ENCODE measurements at places on chromosomes 4 and X.

- no peak for DNase-seq
These were observed at the start of gene PASD1 for GRCh38 chrX:151563449-151563848. PASD1 (plus strand) TSS chrX:151563675; CDS start chrX:151601554, 37,879 bp downstream.

GRCh38 chr4:2598511-2599303, 62.3 kb downstream of the FAM193A start:
- DNase-seq = no peak

DNA sequence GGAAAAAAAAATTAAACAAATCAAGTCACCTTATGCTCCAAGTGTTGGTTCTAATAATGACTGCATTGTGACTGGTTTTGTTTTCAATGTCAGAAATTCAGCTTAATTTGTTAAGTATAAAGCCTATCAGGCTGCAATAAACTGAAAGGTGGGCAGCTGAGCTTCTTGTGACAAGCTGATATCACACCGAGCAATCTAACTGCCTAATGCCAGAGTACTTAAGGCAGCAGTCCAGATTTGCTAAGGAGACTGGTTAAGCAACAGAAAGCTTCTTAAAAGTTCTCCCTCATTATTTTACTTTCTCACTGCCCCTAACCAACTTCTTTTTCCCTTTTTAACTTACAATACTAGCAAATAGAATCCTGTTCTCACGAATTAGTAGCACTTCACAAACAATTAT, 201.0 kb downstream of the MAB21L2 start:
- no peak for DNase-seq

- peak; percentile 30 for DNase-seq
These were observed 53.8 kb downstream of the SYNPO2 start for GRCh38 chr4:118942465-118942864.

- peak; percentile 34 for DNase-seq
These were observed 199.3 kb upstream of the FAT4 start for GRCh38 chr4:125115476-125115875.

DNA sequence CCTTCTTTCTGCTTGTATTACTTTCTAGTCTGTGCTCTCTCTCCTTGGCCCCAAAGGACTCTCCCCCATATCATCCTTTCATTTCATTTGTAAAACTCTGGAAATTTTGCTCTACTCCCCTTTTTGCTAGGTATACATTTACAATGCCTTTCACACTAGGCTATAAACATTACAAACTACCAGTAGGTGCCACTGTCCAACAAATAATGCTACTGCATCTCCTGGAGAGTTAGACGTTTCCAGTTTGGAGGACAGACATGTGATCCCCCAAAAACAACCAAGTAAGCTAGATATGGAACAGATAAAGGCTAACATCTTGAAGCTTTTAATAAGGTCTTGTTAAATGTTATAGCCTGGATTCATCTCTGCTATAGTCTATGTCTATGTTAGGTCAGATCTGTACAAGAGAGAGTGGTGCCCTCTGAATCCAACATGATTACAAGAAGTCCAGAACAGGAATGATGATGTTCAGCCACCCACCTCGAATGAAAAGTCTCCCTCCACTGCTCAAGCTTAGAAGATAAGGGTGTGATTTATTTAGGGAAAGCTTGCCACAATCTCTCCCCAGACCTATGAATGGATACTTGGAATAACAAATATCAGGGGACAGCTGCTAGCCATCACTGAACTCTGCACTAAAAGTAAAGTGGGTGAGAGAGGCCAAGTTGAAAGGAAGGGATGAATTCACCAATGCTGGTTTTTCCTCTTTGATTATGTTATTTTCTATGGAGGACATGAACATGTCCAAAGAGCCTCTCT, 14.3 kb downstream of the CBR4 start:
- peak; percentile 42 for DNase-seq

- no peak for DNase-seq
These were observed 27.4 kb downstream of the CCNQ start for GRCh38 chrX:153571534-153571908.

GRCh38 chr4:155207534-155208257, 740 bp upstream of the NPY2R start:
- DNase-seq = peak; percentile 17

DNA sequence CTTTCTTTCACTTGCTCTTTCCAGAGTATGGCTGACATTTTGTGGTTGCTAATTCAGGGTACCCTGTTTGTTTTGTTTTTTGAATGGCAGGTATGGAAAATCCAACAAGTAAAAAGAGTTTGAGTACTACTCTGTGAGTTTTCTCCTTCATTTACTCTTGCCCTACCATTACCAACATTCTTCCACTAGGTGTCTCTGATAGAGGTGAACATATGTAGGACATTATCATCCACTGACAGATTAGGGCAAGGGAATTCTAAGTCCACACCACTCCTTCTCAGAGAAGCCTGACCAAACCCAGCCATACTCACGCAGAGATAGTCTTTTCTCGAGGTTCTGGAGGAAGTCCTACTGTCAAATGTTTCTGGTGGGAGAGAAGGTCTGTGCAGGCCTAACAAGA, 36.7 kb upstream of the HDAC8 start:
- peak; percentile 34 for DNase-seq

- no peak for DNase-seq
These were observed 444.2 kb downstream of the IDS start for GRCh38 chrX:149060921-149061320.

GRCh38 chrX:55074851-55075467, at the start of gene PAGE2B:
PAGE2B (plus strand) TSS chrX:55075030; CDS start chrX:55076042, 1,012 bp downstream.
- DNase-seq = no peak

GRCh38 chr4:148444296-148445070, 2.3 kb upstream of the NR3C2 start:
- peak; percentile 63 for DNase-seq

DNA sequence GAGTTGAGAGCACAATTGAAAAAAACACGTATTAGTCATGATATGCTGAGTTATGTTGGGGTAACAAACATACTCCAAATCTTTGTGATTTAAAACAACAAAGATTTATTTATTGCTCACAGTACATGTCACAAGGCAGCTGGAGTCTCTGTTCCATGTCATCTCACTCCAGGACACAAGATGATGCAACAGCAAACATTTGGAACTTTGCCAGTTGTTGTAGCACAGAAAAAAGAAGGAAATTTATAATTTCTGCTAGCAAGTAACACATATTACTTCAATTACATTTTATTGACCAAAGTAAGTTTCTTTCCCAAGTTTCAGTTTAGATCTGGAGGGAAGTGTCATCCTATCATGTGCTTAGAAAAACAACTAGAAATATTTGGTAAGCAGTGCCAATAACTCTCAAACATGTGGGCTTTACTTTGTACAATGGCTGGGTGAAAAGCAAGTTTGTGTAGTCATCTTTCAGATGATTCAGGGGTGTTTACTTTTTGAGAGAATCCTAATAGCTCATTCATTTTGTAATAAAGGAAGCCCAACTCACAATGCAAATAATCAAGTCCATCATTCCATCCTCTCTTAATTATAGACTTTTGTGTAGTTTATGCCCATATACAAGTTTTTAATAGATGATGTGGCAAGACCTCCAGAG, 452.3 kb downstream of the ZIC3 start:
- no peak for DNase-seq

DNA sequence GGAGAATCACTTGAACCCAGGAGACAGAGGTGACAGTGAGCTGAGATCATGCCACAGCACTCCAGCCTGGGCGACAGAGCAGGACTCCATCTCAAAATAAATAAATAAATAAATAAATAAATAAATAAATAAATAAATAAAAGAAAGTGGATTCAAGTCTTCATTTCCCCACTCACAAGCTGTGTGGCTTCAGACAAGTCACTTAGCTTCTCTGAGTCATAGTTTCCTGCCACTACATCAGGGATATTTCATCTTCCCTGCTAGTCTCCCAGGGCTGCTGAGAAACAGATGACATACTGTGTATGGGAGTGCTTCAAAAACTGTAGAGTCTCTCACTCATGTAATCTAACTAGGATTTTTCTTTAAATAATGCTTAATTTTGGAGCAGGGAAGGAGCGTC, 37.2 kb downstream of the TBC1D9 start:
- DNase-seq = peak; percentile 73

- DNase-seq = no peak
These were observed 40.4 kb upstream of the PCDH18 start for GRCh38 chr4:137572647-137573046.

DNA sequence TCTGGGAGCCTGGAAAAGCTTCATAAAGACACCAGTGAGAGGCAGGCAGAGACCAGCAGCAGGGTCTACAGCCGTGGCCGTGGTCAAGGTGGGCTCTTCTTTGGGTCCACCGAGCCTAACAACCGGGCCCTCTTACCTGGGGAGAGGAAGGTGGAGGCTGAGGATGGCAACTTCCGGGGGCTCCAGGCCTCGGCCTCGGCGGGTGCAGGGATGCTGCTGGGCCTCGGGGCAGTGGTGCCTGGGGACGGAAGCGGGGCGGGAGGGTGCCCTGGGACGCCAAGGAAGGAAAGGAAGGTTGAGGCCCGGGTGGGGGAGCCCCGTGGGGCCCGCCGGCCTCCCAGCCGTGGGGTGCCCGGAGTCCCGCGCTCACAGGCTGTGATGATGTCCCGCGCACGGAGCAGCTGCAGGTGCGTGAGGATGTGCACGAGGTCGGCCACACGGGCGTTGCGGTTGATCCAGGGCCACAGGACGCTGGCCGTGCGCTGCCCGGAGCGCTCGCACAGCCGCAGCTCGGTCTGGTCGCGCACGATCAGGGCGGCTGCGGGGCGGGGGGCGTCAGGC, 561 bp downstream of the IRAK1 start:
- no peak for DNase-seq

DNA sequence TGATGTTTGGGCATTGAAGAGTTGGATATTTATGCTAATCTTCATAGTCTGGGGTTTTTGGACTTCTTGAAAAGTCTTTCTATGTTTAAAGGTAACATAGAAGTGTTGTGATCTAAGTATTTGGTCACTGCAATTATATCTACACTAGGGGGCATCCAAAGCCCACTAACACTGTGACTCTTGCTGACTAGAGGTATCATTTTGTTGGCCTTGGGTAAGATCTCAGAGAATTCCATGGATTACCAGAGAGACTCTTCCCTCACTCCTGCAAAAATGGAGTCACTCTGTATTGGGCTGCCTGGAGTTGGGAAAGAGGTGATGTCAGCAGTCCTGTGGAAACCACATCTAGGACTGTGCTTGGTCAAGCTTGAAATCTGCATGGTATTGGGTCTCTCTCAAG, 1077.6 kb downstream of the FAM133A start:
- no peak for DNase-seq

DNA sequence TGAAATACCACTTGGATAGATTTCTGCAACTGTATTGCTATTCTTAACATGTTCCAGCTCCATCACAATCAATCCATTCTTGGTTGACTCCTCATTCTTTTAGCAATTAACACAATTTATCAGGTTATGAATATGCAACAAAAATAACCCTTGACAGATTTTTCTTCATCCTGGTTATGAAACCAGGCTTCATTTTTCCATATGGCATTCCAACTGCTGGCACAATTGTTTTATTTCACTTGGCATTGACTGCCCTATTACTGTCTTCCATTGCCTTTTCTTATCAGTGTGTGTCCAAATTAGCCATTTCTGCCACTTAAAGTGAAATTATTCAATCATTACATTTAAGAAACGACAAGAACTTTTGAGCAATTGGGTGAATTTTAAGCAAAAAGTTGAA, 388.8 kb upstream of the EPHA5 start:
- DNase-seq = no peak

GRCh38 chr4:88570001-88570400, 22.3 kb upstream of the HERC3 start:
- DNase-seq = no peak

DNA sequence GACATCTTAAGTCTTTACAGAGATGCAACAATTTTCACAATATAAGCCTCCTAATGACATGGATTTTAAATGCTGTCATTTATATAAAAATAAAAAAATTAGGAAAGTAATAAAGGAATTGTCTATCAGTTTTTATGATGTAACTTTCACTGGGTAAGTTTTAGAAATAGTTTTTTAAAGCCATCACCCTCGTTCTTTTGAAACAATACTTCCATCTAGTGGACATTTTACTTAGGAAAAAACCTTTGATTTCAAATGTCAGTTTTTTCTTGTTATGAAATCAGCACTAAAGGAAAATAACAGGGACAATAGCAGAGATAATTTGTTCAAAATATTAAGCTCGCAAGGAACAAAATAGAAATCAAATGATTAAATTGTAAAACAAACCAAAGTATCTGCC, 24.3 kb upstream of the NDNF start:
- DNase-seq = peak; percentile 58

DNA sequence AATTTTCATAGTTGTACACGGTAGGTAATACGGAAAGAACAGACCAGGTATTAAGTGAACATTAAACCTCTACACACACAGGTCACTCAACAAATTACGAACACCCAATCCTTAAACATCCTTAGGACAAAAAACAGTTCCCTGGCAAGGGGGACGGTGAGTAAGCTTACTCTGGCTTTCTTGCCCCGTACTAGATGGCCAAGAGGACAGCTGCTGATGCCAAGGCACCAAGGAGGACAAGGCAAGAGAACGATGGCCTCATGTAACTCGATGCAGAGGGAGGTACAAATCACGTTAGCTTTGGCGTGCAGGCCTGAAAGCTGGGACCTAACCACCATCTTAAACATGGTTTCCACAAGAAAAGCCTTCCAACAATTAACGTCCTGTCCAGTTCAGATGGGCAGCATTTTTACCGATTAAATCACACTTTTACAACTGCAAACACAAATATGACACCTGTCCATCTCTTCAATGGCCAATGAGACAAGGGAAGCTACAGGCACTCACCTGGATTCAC, 23.7 kb downstream of the FAT1 start:
- DNase-seq = no peak

DNA sequence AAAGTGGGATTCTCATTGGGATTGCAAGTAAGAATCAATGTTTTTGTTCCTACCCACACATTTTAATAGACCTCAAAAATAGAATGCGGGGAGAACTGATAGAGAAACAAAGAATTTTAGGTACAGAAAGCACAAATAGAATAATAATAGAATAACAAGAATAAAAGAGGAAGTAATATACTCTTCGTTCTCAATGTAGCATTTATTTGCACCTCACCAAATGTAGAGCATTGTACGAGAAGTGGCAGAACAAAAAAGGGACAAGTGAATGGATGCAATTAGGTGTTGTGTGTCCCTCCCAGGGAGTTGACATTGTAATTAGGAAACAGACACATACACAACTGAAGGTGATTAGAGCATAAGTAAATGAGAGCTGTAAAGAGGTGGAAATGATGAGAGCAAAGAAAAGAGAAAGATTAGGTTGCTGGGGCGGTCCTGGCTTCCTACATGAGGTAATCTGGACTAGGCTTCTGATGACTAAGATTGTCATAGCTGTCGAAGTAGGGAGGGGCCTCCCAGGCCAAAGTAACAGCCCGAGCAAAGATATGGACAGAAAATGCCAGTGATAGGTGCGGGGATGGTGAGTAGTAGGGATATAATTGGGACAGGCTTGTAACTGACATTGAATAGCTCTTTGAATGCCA, 10.4 kb downstream of the RAB9A start:
- no peak for DNase-seq
